NCI-H1930 (cell line): ENCODE measurements at places on chromosomes 3 and 15.
A peak's percentile ranks its signal among the peaks of the same experiment; 100 is the strongest.

GRCh38 chr3:148756311-148756710 lies 58.6 kb downstream of the AGTR1 start:
- DNase-seq, result no peak

DNA sequence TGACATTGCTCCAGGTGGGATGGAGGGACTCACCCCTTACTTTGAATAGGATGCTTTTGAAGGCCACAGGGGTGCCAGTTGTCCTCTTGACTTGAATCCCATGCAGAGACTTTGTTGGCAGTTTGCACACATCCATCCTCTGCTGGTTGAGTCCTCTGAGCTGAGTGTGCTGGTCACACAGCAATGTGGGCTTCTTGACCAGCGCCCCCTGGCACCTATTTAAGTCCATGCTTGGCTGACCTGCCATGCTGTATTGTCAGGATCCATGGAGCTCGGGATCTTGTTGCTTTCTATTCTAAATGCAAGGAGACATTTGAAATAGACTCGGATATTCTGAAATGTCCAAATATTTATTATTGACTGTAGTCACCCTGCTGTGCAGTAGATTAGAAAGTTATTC lies 19.8 kb downstream of the RAB7A start:
- no peak for DNase-seq

GRCh38 chr3:120438665-120439370 lies 12.0 kb downstream of the FSTL1 start:
- DNase-seq, result no peak

DNA sequence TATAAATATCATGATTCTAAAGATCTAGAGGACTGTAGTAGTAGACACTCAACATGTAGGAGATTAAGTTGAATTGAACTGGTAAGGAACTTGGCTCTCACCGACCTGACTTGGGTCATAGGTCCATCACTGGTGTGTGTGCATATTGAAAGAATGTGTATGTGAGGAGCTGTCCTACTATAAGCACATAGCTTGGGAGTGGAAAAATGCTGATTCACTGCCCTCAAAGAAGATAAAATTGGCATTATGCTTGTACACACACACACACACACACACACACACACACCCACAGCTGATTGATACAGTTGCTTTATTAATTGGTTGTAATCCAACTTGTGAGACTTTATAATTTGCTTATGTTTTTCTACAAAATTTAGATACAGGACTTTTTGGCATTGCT lies 411.0 kb upstream of the NR2F2 start:
- no peak for DNase-seq

- DNase-seq, result no peak
Measured at GRCh38 chr3:71035314-71035713, 548.2 kb downstream of the FOXP1 start.

DNA sequence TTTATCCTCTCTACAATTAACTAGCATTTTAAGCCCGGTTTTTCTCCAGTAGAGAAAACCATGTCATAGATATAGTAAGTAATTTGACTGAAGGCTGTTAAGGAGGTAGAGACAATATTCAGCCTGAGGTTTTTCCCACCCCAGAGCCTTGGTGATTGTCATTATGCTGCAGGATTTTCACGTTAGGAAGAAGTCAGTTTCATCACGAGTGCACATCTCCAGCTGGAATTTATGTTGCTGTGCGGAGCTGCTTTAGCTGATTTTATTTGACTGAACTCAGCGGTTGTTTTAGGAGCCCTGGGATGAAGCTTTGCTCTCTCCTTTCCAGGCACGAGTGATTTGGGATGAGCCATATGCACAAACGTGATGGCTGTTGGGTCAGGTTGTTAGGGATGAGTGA lies 271.3 kb upstream of the RGMA start:
- DNase-seq, result no peak

GRCh38 chr3:31896026-31896425 lies 85.0 kb downstream of the OSBPL10 start:
- DNase-seq, result no peak

DNA sequence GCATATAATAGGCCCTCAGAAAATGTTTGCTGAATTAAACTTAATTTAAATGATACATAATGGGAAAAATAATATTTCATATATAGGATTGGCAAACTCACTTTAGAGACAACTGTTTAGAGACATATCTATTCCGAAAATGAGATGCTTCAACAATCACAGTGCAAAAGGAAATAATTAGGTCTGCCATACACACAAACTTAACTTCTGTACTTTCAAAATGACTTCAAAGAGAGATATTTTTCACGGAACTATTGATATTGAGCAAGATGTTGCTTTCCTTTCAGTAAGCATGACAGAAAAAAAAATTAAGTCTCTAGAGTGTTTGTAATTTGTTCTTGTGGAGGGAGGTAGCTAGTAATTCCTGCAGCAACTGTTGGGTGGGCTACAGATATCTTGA lies 769.5 kb downstream of the TUSC7 start:
- DNase-seq, result no peak

DNA sequence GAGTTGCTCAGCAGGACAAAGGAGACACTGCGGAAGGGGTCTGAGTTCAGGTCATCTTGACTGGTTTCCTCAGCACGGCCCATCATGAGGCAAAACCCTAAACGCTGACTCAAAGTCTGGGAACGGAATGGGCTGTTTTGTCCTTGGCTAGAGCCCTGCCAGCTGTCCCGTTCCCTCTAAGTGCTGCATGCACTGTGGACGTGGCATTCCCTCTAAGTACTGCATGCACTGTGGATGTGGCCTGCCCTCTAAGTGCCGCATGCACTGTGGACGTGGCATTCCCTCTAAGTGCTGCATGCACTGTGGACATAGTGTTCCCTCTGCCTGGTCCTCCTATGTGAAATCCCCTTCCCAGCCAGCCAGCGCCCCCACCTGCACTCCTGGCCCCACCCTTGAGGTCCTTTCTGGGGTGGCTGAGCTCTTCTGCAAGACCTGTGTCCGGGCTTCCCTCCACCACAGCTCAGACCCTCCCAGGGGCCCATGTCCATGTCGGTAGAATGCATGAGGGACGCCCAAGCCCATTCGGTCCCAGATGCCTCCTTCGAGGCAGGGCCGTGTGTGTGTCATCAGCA lies 36.7 kb downstream of the TM2D3 start:
- no peak for DNase-seq

DNA sequence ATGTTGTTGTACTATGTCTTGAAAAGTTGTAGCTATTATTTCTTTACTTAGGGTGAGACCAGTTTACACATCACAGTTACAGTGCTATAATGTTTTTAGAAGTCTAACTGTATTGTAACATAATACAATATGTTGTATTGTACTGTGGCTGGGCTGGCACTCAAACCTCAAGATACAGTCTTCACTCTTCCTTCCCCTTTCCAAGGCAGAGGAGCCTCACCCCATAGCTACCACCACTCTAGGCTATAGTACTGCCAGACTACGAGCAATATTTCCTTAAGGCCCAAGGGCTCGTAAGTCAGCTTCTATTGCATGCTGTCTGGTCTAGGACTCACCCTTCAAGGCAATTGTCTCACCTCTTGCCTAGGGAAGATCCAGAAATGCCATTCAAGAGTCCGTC lies 597.7 kb downstream of the OTOL1 start:
- no peak for DNase-seq

GRCh38 chr15:91308199-91308598 lies 208.1 kb downstream of the SV2B start:
- DNase-seq, result no peak

DNA sequence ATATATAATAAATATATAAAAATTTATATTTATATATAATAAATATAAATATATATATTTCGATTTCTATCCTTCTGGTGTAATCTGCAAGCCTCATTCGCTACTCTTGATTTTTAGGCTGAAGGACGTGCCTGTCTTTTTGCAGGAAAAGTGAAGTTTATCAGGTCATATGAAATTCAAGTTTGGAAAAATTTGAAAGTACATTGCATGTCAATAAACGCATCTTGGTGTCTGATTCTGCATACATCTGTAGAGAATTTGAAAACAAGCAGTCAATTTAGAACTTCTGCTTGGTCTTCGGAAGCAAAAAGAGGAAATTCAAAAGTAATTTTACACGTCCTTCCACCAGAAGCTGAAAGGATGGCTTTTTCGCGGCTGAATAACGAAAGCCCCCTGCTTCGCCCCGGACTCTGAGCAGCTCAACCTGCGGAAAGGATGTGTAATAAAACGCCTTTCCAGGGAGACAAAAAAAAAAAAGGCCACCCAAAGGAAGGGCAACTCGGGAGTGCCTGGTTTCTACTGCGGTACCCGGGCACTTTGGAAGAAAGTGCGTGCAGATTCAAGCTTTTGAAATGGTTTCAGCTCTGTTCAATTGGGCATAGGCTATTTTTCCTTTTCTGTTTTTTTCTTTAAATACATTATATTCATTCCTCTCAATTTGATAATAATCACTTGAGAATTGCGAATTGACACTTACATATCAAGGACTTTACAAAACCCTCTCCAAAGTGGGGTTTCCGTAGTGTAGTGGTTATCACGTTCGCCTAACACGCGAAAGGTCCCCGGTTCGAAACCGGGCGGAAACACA lies 1.5 kb upstream of the MYNN start:
- DNase-seq, result peak; percentile 79
